ENCODE measurements at places on chromosomes 1 and 21.

DNA sequence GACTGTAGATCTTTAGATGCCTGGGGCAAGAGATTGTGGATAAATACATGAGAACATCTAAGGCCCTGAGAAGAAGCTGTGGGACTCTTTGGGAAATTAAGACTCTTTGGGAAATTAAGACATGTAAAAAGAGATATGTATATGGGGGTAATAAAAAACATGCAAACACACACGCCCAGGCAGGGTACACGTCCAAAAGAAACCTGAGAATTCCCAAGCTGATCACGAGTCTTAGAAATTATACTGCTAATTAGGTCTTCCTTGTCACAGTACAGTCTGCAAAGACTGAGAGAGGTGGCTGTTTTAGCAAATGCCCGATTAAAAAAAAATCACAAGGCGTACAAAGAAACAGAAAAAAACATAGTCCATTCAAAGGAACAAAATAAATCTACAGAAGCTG lies 39.3 kb upstream of the ERO1B start:
- DNase-seq: no peak

GRCh38 chr1:24782689-24783088 lies 37.4 kb downstream of the CLIC4 start:
- no peak for DNase-seq

DNA sequence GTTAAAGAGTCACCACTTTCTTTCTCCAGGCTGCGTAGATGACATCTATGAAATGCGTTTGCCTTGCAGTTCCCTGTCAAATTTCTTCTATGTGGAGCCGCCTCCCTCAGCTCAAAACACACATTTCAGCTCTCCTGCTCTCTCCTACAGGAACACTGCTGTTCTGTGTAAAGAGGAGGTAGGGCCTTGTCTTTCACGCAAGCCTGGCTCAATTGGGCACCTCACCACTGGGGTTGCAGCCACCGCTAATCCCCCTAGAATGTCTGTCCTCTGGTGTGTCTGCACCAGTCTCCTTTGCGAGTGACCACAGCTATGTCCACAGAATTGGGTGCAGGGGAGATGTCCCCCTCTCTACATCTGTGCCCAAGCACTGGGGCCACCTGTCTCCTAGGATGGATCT lies 31.8 kb upstream of the CFHR4 start:
- no peak for DNase-seq

DNA sequence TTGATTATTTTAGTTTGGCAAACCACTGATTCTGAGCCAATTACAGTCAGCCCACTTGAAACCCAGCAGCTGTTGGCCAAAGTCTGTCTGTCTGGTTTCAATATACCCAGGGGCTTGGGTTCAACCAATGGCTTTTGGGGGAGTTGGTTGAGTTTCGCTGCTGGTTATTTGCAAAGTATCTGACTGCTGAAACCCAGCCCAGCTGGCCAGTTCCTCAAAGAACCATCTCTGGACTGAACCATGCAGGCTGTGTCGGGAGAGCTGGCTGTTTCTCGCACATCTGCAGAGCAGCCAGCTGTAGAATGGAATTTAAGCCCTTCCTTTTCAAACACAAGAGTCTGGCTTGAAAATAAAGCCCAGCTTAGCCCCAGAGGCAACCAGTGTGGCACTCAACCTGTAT lies 66.0 kb upstream of the PAX7 start:
- no peak for DNase-seq

GRCh38 chr1:114503916-114504422 lies 7.0 kb downstream of the TRIM33 start:
- DNase-seq: no peak

DNA sequence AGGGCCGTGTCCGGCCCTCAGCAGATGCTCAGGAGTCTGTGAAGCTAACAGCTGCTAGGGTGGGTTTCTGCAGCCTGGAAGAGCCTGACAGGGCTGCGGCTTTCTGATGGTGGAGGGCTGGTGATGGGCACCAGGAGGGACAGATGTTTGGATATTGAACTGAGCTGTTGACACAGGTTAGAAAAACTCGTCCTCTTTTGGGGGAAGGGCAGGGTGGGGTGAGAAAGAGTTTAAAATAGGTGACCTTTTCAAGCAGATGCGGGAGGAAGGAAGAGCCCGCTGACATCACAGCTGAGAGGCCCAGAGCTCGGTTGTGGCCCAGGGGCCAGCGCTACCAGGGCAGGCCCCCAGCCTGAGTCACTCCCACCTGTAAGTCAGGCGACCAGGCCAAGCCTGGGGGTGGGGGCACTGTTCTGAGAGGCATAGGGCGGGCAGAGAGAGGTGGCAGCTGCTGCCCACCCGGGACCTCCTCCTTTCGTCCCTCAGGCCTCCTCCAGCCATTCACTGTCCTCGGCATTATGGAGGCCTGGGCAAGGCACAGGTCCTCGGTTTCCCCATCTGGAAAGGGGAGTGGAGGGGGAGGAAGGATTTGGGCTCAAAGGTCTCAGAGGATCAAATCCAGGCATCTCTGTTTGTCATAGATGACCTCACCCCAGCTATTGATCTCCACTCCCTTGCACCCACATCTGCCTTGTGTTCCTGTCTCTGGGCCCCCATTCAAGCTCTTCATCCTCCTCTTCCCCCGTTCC lies 32.3 kb upstream of the ID3 start:
- DNase-seq: no peak

DNA sequence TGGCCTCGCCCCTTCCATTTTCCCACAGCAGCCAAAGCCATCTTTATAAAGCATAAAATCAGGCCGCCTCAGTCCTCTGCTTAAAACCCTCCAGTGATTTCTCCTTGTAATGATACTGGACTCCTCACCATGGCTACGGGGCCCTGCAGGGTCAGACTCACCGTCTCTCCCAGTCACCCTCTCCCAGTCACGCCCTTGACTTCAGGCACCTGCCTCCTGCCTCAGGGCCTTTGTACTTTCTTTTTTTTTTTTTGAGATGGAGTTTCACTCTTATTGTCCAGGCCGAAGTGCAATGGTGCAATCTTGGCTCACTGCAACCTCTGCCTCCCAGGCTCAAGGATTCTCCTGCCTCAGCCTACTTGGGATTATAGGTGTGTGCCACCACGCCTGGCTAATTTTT lies 47.8 kb downstream of the PIK3CD start:
- DNase-seq: no peak

GRCh38 chr1:167454304-167454893 lies 63.9 kb downstream of the CD247 start:
- DNase-seq: no peak

GRCh38 chr1:245698860-245699259 lies 544.1 kb downstream of the KIF26B start:
- DNase-seq: no peak

DNA sequence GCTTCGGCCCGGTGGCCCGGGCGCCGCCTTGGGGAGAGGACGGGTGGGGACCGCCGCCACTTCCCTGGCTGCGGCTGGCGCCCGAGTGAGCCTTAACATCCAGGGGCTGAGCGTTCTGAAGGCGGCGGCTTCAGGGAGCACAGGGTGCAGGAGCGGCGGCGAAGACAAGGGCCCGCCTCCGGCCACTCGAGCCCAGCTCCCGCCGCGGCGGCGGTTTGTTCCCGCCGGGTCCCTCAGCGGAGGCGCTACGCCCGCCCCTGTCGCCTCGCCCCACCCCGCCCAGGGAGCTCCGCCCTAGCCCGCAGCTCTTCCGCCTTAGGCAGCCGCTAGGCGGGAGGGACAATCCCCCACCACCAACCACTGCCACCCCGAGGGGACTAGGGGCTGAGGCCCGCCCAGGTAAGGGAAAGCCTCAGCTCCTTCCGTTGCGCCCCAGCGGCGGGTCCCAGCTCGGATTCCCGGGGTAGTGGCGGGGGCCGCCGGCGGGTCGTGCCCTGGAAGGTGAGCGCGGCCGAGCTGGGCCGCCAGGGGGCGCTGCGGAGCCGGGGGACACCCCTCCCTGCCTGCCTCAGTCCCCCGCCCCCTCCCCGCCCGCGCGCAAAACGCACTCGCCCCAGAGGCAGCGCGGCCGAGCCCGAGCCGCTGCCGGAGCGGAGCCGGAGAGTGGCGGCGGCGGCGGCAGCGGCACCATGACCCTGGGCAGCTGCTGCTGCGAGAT lies at the start of gene FOXD2:
Gene FOXD2 (plus strand): TSS at position 598 of the 718 bp plus-strand sequence. CDS start 92 bp downstream, at position 690.
- peak; percentile 69 for DNase-seq

GRCh38 chr21:9756677-9757076 lies 764.7 kb upstream of the TPTE start:
- DNase-seq: no peak

DNA sequence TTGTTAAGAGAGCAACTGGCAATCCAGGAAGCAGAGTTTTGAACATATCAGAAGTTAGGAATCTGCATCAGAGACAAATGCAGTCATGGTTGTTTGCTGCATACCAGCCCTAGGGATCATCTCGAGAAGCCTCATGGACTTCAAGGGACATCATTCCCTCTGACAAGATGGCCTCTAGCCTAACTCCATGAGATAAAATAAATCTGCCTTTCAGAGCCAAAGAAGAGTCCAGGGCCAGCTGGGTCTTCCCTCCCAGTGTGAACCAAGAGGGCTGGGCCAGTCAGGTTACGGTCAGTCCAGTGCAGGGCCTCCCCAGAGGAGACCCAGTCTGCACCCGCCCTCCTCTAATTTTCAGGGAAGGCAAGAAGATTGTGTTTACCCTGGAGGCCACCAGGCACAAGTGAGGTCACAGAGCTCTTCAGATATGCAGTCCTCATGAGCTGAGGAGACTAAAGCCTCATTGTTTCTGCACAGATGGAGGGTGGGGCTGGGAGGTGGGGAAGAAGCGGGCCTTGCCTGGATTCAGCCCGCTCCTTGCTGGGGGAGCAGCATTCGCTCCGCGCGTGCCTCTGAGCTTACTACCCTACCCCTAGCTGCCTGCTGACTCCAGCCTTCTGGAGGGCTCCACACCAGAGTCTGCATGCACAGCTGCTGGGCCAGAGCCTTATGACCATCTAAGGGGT lies 52.8 kb downstream of the CAPN2 start:
- DNase-seq: no peak

DNA sequence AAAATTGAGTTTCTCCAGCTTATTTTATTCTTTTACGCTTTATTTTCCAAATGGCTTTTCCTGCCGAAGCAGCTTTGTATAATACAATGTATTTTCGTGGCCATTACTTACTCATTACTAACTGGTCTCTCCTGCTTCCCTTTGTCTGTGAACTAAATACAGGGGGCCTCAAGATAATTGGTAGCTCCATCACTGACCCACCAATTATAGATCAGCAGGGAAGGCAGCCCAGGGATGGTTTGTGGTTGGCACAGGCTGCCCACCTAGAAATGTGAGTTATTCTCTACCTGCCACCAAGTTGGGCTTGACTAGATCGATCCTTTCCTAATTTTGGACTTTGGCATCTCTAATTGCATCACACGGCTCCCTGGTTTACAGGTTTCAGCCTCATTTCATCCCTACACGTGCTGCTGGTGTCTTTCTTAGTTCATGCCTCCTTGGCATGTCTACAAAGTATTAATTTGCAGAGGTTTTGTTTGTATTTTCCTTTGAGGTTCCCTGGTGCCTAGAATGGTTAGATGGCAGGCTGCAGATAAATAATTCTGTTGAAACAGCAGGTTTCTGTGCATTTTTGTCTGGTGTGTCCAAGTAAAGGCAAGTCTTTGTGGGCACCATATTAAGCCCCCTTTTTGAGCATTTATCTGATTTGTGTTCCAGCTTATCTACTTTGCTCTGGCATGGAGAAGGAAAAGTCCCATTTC lies 35.2 kb downstream of the PEX14 start:
- no peak for DNase-seq

- no peak for DNase-seq
These were observed 241.8 kb downstream of the GPR52 start for GRCh38 chr1:174689524-174689923.

DNA sequence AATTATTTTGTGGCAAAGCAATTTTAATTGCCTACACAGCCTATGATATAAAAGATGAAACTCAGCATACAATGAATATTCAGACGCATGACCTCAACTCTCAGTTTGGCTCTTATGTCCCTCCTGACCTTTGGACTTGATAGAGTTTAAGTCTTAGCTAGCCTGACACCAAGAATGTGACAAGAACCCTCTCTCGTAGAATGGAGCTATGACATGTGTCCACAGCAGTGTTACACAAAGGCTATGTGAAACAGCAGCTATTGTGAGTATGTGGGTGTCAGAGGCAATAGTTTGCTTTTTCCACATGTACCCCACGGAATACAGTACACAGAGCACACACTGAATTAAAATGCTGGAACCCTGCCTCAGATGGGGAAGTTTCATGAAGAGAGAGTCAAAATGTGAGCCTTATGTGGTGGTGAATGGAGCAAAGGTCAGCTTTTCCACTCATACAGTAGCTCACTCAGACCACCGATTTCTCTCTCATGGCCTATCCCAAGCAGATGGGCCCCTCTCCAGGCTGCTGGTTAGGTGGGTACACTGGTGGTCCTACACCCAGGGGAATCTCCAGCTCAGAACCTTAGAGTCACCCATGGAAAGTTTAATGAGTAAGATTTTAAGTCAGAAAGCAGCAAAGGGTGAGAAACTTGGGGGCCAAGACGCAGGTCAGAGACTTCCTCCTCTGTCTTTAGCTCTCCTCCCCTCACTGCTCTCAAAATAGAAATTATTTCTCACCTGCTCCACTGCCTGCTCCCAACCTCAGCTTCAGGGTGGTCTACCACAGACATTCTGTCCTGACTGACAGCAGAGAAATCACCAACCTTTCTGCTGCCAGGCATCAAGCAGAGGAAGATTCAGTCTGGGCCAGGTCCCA lies 10.1 kb upstream of the XCL2 start:
- no peak for DNase-seq

DNA sequence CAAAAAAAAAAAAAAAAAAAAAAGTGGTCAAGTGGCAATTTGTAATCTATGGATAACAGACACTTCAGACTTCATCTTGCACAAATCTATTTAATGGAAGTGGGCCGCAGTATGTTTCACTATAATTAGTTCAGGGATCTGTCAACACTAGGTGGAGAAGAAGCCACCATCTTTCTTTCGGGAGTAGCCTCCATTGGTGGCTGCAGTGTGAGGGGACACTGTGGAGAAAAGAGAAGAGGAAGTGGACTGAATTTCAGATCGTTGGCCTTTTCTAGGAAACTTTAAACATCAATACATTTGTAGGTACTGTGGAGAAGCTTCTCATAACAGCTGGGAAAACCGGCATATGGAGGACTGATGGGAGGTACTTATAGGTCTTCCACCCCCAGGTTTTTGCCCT lies 8.0 kb upstream of the ELAPOR1 start:
- DNase-seq: no peak

- peak; percentile 31 for DNase-seq
These were observed 117.0 kb downstream of the CD247 start for GRCh38 chr1:167401260-167401873.

GRCh38 chr21:32253215-32253641 lies 25.6 kb downstream of the MIS18A start:
- no peak for DNase-seq

Measured in GM12864 (cell line).